ENCODE measurements at places on chromosomes 1 and 21.

DNA sequence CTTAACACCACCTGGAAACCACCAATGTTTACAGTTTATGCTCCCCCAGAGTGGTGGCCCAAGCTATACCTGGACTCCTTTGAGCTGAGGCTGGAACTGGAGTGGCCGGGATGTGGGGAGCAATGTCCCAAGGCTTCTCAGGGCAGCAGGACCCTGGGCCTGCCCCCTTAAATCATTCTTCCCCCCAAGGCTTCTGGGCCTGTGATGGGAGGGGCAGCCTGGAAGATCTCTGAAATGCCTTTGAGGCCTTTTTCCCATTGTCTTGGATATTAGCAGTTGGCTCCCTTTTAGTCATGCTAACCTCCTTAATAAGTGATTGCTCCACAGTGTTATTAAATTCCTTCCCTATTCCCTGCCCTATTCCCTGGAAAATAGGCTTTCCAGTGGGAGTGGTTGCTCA, 185.8 kb downstream of the HS2ST1 start:
- no peak for DNase-seq

GRCh38 chr21:45388611-45389296, 16.2 kb upstream of the COL18A1 start:
- DNase-seq: no peak

DNA sequence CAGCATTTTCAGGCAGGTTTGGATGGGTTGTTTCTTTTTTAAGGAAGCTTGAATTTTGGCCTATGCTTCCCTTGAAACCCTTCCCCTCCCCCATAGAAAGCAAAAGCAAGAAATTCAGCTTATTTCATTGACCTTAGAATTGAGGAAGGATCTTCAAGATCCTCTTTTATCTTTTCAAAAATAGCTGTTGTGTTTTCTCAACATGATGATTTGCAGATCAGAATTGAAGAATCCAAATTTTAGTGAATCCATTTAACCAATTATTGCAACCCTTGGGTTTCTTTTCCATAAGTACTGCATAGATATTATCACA, 73.7 kb downstream of the LRRC8C start:
- DNase-seq: no peak

GRCh38 chr1:211965108-211965805, 70.1 kb downstream of the INTS7 start:
- no peak for DNase-seq

DNA sequence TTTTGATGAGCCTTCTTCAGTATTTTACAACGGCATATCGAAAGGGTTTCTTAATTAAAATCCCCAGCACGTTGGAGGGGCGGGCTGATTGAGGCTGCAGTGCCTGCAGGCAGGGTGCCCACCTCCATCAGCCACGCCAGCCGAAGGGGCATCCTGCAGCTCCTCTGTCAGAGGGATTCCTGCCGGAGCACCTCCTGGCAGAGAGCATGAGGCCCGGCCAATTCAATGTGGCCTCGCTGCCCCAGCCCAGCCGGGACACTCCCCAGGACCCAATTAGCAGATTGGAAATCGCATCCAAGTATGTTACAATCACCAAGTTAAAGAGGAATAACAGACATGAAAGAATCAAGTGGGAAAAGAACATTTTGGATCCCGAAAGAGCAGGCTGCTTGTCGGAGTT, 216.6 kb downstream of the ST6GALNAC3 start:
- DNase-seq: no peak

DNA sequence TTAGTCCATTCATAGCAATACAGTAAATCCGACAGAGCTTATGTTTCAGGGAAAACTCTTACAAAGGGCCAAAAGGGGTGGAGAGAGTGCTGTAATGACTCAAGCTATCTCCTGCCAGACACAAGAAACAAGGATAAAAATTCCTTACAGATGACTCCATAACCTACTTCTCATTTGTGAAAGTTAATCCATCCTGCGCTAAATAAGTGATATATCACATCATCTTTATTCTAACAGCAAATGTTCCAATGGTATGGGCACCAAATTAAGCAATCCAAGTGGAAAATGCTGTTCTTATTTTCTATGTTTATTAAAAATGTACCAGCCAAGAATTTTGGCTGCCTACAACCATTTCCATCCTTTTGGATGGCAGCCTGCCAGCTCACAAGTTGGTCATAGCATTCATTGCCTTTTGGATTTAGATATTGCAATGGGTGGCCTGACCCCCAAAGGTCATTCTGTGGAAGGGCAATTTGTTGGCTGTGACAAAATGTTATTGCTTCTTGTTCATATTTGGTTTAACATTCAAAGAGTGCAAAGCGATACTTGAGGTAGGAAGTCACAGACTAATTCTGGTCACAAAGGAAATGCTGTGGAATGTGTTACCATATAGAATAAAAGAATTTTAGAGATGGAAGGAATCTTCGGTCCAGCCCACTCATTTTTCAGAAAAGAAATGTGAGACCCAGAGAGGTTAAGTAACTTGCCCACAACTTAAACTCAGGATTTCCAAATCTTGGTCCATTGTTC, 2.8 kb upstream of the ENAH start:
- peak; percentile 76 for DNase-seq

GRCh38 chr1:205918955-205919746, 24.1 kb downstream of the SLC26A9 start:
- DNase-seq: peak; percentile 90

- DNase-seq: peak; percentile 83
These were observed 17.9 kb downstream of the CSRP1 start for GRCh38 chr1:201488830-201489589.

GRCh38 chr1:31869449-31869848, 53.6 kb upstream of the SPOCD1 start:
- DNase-seq: no peak

GRCh38 chr1:18482721-18483425, 2.1 kb downstream of the KLHDC7A start:
- no peak for DNase-seq

- peak; percentile 65 for DNase-seq
These were observed 15.1 kb upstream of the THRAP3 start for GRCh38 chr1:36208978-36209703.

DNA sequence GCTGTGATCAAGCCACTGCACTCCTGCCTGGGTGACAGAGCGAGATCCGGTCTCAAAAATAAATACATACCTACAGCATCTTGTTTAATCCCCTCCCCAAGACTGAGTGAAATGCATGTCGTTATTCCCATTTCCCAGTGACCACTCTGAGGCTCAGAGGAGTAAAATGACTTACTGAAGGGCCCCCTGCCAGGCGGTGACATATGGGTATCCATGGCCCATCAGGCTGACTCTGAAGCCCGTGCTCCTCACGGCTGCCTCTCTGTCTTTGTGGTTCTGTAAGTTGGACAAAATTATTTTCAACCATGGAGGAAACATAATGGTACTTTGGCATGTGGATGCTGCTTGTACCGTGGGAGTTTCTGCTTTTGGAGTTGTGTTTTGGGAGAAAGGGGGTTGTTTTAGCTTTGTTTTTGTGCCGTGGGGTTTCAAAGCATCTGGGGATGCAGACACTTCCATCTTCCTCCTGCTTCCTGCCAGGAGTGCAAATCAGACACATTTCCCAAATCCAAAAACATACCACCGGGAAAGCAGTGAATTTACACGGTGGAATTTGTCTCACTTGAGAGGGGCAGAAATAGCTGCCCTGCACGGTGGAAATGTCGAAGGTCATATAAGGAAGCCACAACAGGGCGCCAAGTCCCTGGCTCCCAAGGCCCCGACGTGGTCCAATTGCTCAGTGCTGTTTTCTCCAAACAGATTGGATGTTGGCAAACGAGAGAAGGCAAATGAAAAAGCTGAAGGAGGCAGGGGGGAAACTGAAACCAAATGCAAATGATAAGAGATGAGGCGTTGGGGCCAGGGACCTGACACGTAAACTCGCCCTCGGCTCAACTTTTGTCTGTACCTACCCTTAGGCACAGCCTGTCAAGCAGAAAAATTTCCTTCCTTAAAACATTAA, 17.1 kb upstream of the PINK1 start:
- no peak for DNase-seq

GRCh38 chr1:88650676-88651418, 33.2 kb upstream of the PKN2 start:
- no peak for DNase-seq

DNA sequence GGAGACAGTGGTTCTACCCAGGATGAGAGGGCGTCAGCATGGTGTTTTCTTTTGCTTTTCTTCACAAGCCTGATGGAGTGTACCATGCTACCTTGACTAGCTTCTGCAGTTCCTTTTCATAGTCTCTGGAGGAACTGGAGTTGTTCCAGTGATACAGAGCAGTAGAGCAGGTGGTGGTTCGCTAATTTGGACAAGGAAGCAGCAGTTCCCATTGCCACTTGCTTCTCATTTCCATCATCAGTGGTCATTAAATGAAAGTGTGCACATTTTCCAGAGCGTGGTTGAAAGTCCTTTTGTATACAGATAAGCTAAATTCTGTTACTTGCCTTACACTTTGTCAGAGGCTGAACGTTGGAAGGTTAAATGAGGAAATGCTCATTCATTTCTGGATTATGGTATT, 182.3 kb downstream of the C1orf21 start:
- no peak for DNase-seq

- DNase-seq: no peak
These were observed 66.0 kb downstream of the VCAM1 start for GRCh38 chr1:100785470-100786052.

GRCh38 chr1:47208374-47208850, 18.6 kb upstream of the PDZK1IP1 start:
- DNase-seq: no peak

DNA sequence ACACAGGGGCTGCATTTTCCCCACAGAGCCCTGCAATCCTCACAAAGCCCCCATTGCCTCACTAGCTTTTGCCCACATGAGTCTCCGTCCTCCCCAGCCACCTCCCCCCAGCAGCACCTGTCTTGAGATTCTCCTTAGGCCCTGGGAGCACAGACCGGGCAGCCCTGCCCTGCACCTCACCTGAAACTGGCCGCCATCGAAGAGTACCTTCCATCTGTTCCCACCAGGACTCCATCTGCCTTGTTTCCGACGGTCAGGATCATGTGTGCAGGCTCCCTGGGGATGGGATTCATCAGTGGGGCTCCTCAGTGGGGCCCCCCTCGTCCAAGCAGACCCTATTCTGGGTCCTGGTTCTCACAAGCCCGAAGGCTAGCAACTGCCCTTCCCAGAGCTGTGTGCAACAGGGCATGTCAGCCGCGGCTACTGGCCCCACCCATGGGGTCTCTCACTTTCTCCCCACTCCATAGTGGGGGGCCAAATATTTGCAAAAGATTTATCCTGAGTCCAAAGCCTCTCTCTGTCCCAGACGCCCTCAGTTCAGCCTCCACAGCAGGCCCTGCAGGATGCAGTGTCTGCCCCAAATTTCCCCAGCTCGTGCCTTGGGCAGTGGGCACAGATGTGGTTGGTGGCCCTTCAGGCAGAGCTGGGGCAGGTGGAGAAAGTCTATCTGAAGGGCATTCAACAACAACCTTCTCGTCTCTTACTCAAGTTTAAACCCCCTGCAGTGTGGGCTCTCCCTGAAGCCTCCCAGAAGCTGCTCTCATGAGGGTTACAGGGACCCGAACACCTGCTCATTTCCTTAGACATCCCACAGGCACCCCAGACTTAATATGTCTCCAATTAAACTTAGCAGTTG, 4.8 kb downstream of the PDZK1IP1 start:
- no peak for DNase-seq

GRCh38 chr1:162596514-162597170, 35.1 kb downstream of the UAP1 start:
- no peak for DNase-seq

DNA sequence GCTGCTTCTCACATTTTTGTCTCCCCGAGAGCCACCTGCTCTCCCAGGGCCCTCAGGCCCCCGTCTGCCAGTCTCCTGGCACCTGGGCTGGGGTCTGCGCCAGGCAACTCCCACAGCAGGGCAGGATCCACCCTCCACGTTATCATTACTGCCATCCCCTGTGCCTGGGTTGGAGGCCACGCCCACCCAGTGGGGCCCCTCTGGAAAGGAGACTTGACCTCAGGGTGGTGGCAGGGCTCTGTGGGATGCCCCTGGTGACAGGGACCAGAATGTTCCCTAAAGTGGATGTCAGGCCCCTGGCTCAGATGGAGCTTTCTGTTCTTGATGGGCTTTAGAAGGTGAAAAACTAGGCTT, 66.6 kb downstream of the SKI start:
- DNase-seq: no peak

DNA sequence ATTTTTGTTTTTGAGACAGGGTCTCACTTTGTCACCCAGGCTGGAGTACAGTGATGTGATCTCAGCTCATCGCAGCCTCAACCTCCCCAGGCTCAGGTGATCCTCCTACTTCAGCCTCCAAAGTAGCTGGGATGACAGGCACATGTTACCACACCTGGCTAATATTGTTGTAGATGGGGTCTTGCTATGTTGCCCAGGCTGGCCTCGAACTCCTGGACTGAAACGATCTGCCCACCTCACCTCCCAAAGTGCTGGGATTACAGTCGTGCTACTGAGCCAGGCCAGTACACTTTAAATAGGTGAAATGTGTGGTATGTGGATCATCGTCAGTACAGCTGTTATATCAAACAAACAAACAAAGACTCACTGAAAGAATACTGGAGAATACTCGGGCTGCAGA, 35.0 kb upstream of the GPR153 start:
- DNase-seq: no peak

GRCh38 chr1:25810341-25811299, 9.1 kb upstream of the MTFR1L start:
- peak; percentile 65 for DNase-seq

DNA sequence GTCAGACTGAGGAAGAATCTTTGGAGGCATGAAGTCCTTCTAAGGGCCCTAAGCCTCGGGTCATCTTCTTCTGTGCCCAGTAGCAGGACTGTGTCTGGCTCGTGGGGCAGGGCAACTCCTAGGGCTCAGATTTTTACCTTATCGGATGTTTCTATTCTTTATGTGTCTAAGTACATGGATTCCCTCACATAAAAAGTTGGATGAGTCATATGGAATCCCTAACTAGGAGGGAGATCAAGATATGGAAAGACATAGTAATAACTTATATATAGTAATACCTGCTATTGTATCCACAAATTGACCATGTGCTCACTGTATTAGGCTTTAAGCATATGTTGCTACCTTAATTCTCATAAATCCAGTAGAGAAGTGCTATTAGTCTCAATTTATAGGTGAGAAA, 364.5 kb upstream of the CAMK1G start:
- no peak for DNase-seq

DNA sequence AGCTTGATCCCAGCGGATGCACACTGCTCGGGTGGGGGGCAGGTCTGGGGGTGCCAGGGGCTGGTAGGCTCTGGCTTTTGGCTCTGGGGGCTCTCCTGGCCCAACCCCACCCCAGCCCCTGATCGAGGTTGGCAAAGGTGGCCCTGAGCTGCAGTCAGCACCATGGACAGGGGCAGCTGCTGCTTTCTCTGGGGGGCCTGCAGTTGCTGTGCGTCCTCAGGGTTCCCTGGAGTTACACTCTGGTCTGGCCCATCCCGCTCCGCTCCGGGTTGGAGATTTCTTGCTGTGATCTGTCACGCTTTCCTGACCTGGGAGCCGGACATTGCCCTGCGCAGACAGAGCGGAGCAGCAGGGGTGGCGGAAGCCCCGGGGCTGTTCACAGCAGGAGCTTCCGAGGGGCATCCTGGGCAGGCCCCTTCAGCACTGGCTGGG, 8.0 kb upstream of the PLCH2 start:
- DNase-seq: no peak

GRCh38 chr1:247281001-247281574, 25.2 kb downstream of the VN1R5 start:
- no peak for DNase-seq
